Gastrocnemius medialis (tissue), 4 donors: ENCODE measurements at places on chromosomes 1 and 21.
A peak's percentile ranks its signal among the peaks of the same experiment; 100 is the strongest.

DNA sequence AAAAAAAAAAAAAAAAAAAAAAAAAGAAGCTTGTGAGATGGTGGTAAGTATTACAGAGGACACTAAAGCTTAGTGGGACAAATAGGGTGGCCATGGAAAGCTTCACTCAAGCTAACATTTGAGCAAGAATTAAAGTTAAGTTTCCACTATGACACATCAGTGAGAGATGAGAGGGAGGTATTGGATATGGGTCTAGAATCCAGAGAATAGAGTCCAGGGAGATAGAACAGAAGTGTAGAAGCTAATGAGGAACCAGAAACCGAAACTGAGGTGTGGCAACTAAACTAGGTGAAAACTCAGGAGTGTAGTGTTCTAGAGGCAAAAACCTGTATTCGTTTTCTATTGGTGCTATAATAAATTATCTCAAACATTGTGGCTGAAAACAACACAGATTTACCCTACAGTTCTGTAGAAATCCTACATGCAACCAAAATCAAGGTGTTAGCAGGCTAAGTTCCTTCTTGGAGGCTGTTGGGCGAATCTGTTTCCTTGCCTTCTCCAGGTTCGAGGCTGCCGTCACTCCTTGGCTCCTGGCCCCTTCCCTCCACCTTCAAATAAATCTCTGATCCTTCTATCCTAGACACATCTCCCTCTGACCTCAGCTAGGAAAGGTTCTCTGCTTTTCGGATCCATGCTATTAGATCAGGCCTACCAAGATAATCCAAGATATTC, 36.2 kb downstream of the PTP4A2 start:
- no peak for DNase-seq

- DNase-seq, result no peak
Observed at GRCh38 chr1:57423656-57424211, at the start of gene DAB1. Gene DAB1 (minus strand): TSS chr1:57424060. CDS start chr1:57291030, 133,030 bp downstream.

GRCh38 chr1:168340781-168341482, 60.3 kb downstream of the TBX19 start:
- no peak for DNase-seq

- no peak for DNase-seq
Observed at GRCh38 chr1:155105604-155106011, 22.1 kb upstream of the EFNA1 start.

DNA sequence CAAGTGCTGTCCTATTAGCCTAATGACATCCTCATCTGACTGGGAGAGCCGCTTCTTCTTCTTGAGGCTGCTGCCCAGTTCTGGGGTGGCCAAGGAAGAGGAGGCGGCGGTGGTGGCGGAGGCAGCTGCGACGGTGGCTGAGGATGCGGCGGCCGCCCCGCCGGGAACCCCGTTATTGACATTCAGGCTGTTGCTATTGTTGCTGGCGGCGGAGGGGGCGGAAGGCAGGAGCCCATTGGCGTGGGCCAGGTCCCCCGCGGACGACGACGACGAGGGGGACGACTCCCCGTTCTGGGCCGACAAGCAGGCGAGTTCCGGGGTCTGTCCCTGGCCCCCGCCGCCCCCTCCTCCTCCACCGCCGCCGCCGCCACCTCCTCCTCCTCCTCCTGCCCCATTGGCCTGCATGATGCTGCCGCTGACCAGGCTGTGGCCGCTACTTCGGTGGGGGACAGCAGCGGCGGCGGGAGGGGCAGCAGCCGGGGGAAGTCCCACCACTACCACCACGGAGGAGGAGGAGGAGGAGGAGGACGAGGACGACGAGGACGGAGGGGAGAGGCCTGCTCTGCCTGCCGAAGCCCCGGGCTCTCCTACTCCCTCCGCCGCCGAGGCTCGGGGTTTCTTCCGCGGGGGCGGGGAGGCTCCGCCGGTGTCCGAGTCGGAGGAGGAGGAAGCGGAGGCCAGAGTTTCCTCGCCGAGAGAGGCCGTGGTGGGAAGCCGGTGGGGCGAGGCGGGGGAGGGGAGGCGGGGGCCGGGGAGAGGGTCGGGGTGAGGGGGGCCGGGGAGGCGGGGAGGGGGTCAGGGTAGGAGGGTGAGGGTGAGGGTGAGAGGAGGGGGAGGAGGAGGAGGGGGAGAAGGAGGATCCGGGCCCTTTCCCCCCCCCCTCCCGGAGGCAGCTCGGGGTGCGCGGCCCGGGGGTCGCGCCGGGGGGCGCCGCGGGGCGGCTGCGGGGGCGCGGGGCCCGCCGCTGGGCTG, 610 bp downstream of the WDR26 start:
- DNase-seq, result peak; percentile 43

- DNase-seq, result no peak
Observed at GRCh38 chr1:29975036-29975694, 738.8 kb downstream of the PTPRU start.

DNA sequence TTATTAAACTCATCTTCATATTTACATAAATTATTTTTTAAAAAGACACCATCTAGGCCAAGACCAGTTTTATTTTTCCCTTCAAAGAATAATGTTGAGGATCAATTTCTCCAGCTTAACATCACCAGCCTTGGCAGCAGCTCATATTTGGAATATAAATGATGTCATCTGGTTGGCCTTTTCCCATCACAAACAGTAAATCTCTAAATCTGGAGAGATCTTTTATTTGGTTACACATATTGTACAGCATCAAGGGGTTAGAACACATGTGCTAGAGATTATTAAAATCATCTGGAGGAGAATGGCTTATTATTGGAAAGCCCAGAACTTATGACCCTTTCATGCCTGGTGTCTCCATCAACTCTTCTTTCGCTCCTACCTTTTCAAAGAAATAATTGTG, 508.8 kb downstream of the PLPP3 start:
- no peak for DNase-seq

DNA sequence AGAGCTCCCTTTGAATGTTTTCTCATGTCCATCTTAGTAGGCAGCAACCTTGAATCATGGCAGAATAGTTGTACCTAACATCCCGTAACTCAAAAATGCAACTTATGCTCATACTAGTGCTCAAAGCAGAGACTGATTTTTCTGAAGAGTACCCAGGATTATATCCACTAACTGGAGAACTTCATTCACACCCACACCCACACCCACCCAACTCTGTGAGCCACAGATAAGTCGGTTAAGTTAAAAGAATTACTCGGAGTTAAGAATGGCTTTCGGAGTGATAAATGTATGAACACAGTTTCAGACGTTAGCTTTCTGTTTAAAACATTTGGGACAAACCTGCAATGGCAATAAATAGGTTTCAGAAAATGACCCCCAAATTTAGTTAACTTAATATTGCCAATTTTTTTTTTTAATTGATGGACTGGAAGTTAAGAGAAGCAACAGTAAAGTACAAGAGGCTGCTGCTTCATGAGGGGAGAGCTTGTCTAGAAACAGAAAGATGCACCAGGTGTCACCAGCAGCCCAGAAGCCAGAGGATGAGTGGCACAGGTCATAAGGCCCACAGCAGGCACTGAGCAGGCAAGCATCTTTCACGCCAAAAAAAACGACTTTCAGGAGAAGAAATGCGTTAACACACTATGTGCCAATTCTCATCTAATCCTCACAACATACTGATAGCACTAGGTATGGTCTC, 48.4 kb upstream of the C1orf198 start:
- DNase-seq, result no peak

- no peak for DNase-seq
Observed at GRCh38 chr1:241181971-241182370, 175.0 kb downstream of the RGS7 start.

- no peak for DNase-seq
Observed at GRCh38 chr1:36400514-36400824, 2.8 kb upstream of the LSM10 start.

- no peak for DNase-seq
Observed at GRCh38 chr1:223189903-223190724, 47.1 kb upstream of the TLR5 start.

DNA sequence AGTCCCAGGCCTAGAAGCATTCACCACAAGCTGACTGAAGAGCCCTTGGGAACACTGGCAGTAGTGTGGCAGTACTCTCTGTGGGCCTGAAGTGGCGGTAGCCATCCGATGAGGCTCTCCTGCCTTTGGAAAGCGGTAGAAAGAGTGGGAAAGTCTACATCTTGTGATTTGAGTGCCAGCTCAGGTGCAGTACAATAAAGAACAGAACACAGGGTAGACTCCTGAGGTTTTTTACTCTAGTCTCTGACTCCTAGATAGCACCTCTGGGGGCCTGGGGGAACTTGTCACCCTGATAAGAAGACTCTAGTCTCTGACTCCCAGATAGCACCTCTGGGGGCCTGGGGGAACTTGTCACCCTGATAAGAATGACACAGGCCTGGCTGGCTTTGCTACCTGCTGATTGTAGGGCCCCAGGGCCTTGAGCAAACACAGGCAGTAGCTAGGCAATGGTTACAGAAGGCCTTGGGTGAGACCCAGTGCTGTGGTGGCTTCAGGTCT, 18.0 kb upstream of the IL20 start:
- DNase-seq, result no peak

GRCh38 chr21:18548249-18548648, 144.7 kb upstream of the TMPRSS15 start:
- DNase-seq, result no peak

- no peak for DNase-seq
Observed at GRCh38 chr1:210726621-210727020, 397.9 kb downstream of the HHAT start.

DNA sequence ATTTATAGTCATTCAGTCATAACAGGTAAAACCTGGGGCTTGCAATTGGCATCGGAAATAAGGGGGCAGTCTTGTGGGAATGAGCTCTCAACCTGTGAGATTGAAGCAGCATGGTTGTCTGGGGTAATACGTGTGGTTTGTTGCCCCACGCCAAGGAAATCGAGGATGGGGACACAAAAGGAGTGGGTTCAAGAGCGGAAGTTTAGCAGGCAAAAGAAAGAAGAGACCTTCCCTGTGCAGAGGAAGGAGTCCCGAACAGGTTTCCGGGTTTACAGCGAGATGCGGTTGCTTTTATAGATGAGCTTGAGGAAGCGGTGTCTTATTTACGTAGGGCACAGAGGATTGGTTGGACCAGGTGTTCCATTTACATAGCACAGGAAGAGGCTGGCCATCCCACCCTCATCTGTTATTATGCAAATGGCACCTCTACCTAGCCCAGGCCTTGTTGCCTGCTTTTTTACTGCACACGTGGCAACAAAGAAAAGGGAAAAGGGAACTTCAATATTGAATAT, 37.3 kb downstream of the IFNAR1 start:
- no peak for DNase-seq

DNA sequence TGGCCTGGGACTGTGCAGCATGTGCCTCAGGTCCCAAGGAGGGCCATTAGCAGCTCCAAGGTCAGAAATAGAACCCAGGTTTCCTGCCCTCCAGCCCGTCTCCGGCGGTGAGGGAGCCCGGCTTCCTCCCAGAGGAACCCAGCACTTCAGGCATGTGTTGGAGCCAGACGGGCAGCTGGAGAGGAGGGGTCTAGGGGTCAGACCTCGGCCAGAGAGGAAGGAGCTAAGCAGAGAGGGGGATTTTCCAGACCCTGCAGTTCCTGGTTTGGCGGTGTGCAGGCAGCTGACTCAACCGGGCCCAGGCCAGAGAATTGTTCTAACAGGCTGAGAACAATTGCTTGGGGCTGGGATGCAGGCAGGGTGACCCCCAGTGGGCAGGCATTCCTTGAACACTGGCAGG, 37.1 kb downstream of the HSPG2 start:
- DNase-seq, result no peak

DNA sequence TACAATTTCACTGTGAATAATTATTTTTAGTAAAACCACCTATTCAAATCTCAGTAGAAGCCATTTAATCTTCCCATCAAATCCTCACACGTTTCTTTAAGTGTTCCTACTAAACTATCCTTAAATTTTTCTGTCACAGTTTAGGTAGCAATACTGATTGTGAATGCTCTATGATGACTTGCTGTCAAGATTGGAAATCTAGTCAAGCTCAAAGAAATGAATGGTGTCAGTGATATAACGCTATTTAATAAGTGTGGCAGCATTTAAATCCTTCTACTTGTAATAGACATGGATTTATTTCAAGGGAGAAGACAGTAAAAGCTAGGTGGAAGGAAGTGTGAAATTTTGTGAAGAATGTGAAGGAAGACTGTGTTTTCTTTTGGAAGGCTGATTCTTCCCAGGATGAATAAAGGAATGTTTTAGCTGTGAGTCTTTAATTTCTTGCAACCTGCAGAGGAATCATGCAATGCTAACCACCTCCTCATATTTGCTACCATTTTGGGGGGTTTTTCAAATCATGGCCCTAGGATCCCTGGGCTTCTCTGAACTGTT, 936.7 kb upstream of the NEGR1 start:
- DNase-seq, result no peak

DNA sequence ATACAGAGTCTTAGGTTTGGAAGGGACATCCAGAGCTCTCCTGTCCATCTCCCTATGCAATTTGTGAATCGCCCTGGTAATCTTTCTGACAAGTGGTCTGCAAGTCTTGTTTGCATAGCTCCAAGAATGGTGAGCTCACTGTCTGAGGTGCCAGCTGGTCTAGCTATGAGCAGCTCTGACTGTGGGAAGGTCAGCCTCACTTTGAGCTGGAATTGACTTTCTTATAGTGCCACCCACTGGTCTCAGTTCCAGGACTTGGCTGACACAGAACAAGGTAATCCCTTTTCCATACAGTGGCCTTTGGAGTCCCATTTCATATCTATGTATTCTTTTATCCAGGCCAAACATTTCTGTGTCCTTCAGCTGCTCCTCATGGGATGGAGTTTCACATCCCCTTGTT, 95.6 kb upstream of the C8B start:
- DNase-seq, result no peak

GRCh38 chr1:93824834-93825233, 54.2 kb downstream of the DNTTIP2 start:
- no peak for DNase-seq

DNA sequence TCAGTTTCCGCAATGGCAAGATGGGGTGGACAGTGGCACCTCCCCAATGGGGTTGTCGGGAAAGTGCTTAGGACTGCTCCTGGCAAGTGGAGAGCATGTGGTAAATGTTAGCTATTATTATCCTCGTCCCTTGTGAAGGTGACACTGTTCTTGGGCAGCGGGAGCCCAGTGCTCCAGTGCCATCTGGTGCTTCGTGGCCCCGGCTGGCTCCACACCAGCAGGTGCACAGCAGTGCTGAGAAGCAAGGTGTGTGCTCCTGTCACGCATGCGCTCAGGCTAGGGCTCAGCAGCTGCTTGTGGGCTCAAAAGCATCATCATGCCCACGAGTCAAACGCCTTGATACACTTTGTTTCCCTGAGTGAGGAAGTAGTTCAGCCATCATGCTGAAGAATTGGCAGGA, 24.9 kb upstream of the KCNC4 start:
- DNase-seq, result no peak
